ENCODE measurements at places on chromosomes 4 and X. TPM values are rescaled to one million over a fixed set of nuclear protein-coding genes. Genes with fewer than 3 reads are reported as not detected.
A peak's percentile ranks its signal among the peaks of the same experiment; 100 is the strongest.

DNA sequence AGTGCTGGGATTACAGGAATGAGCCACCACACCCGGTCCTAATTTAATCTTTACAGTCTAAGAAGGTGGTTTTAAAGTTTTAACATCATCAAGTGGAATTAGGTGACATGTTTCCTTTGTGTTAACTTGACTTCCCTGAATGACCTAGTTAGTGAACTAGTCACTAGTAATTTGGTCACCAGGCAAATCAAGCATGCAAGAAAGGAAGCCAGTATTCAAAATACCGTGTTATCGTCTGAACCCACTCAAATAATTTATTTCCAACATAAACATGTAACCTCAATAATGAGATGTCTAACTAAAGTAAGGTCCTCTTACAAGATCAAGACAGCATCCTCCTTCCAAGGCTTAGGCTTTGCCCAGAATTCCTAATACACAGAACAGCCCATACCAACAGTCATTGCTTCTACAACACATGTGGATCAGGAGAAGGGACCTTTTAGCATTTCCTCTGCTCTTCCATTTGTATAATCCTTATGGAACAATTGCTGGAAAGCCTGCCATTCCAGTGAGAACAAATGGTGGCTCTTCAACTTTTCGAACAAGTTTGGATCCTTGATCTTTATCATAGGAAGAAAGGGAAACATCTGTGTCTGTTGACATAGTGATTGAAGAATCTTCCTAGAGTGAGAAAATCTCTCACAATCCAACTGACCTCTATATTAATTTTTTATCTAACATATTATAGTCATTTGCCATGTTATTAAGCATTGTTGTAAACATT, 97.2 kb downstream of the ANXA3 start:
- DNase-seq = peak; percentile 50

DNA sequence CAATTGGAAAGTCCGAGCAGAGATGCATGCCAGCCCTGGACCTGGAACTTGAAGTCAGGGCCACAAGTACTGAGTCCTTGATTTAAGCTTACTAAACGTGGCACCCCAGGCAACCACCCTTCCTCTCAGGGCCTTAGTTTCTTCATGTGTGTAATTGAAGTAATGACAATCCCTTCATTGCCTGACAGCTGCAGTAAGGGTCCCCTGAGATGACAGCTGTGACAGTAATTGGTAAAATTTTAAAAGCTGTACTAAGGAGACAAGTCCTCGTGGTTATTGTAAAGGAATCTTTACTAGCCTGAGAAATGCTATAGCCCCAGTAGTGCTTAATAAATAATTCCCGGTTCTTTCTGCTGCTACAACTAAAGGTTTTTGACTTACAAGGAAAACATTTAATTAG, 175.1 kb upstream of the RADX start:
- DNase-seq = no peak

DNA sequence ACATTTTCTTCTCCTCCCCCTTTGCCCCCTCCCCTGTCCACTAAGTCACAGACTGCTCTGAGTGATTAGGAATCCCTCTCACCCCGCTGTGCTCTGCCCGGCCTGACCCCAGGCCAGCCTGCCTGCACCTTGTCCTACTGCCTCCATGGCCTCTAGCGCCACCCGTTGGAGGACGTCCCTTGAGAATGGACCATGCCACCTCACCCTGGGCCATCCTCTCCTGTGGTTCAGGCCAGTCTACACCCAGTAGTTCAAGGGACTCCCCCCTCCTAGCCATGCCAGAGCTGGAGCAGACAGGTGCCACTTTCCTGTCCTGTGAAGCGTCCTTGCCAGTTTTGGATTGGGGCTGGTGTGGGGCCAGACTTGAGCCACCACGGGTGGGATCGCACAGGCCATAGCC, 9.7 kb upstream of the IRAK1 start:
- DNase-seq = no peak

DNA sequence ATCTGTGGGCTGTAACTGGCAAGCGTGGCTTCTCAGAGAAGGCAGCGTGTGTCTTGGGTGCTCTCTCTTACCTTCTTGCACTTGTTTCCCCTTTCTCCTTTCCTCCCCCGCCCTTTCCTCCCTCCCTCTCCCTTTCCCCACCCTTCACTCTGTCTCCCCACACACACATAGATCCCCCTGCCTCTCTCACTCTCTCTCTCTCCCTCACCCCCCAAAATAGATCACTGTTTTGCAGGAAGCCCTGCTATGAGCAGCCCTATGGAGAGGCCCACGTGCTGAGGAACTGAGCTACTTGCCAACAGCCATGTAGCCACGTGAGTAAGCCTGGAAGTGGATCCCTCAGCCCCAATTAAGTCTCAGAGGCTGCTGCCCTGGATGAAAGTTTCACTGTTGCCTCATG, 4.3 kb upstream of the PNMA6E start:
- DNase-seq = no peak

DNA sequence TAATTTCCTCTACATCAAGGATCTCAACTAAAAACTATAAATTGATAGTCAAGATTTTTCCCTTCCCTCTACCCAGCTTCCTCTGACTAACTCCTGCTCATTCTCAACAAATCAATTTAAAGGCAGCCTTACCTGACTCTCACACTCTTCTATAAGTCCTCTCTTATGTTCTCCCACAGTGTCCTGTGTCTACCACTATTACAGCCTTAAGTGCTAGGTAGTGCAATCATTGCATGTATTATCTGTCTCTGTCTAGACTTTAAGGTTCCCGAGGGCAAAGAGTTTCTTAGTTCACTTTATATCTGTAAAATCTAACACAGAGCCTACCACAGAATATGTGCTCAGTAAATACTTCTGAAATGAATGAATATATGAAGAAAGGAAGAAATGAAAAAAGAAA, 123.7 kb downstream of the BTC start:
- peak; percentile 15 for DNase-seq

Gene GLOD5
- not detected for total RNA-seq

Measured in lung microvascular endothelial cell (primary cell).